ENCODE measurements at places on chromosomes 2 and 18. TPM values are rescaled to one million over a fixed set of nuclear protein-coding genes. Genes with fewer than 3 reads are reported as not detected.

C18orf32 gene
- 64.1 TPM for total RNA-seq

TMEM37 gene
- 37.2 TPM for total RNA-seq

POTEJ gene
- total RNA-seq: not detected

APCDD1 gene
- total RNA-seq: 12.5 TPM

RNMT gene
- total RNA-seq: 36.2 TPM

SNTG2 gene
- total RNA-seq: 7.1 TPM

VSNL1 gene
- total RNA-seq: 0.45 TPM

HAAO gene
- 4.2 TPM for total RNA-seq

RRM2 gene
- not detected for total RNA-seq

CIDEA gene
- not detected for total RNA-seq

BCL2 gene
- total RNA-seq: 163 TPM

SIX3 gene
- not detected for total RNA-seq

ANO7 gene
- total RNA-seq: 0.94 TPM

TCF23 gene
- total RNA-seq: not detected

SPATA3 gene
- total RNA-seq: not detected

SATB2 gene
- 1.9 TPM for total RNA-seq

CCDC85A gene
- total RNA-seq: 24.5 TPM

RTKN gene
- 34.1 TPM for total RNA-seq

MALT1 gene
- total RNA-seq: 26.3 TPM

STARD6 gene
- total RNA-seq: not detected

ZNF519 gene
- total RNA-seq: 10.7 TPM

ECEL1 gene
- 0.11 TPM for total RNA-seq

STEAP3 gene
- 7.4 TPM for total RNA-seq

SPC25 gene
- total RNA-seq: 6.7 TPM

SLC9A2 gene
- 1.3 TPM for total RNA-seq

PRSS56 gene
- not detected for total RNA-seq

ANKRD53 gene
- 4.3 TPM for total RNA-seq

Measured in thyroid gland (tissue), 4 donors.